Stimulated activated CD4-positive, alpha-beta T cell treated with anti-CD3 and anti-CD28 coated beads, Interleukin-1b, Interleukin-23, amount 100 ng/mL, for 24 hours (primary cell): ENCODE measurements at places on chromosomes 4 and X.

GRCh38 chrX:48831909-48832291, 3.5 kb downstream of the PCSK1N start:
- DNase-seq: no peak

DNA sequence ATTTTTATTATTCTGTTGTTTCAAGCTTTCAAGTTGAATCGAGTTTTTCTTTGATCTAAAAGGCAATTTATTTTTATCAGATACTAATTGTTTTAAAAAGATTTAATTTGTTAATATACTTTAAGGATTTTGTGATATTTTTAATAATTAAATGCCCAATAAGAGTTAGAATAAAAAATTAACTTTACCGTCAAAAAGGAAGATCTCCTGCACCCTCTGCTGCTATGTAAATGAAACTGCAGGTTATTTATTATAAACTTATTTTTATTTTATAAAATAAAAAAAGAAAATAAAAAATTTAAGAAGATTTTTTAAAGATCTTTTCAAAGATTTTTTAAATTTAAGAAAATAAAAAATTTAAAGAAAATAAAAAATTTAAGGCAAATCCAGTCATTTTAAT, 166.1 kb downstream of the CCSER1 start:
- no peak for DNase-seq

- DNase-seq: no peak
Measured at GRCh38 chr4:156892805-156893204, 78.8 kb downstream of the PDGFC start.

DNA sequence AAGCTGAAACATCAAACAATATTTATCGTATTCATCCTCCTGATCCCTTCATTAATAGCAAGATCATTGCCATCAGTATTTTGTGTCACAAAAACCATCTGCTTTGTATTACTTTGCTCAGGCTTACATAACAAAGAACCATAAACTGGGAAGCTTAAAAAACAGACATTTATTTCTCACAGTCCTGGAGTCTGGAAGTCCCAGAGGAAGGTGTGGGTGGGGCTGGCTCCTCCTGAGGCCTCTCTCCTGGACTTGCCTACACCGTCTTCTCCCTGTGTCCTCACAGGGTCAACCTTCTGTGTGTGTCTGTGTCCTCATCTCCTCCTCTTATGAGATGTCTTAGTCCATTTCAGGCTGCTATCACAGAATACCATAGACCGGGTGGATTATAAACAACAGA, 61.3 kb upstream of the MXRA5 start:
- DNase-seq: no peak

- no peak for DNase-seq
Measured at GRCh38 chrX:14837155-14837554, 35.7 kb downstream of the FANCB start.

GRCh38 chrX:71616672-71617529, 1.4 kb downstream of the CXCR3 start:
- no peak for DNase-seq

- DNase-seq: no peak
Measured at GRCh38 chr4:52670121-52670520, 11.0 kb upstream of the USP46 start.

GRCh38 chr4:115310641-115311040, 197.2 kb upstream of the NDST4 start:
- no peak for DNase-seq

GRCh38 chrX:50643525-50644137, 170.4 kb downstream of the SHROOM4 start:
- no peak for DNase-seq
